ENCODE measurements at places on chromosomes 1 and 21.

GRCh38 chr1:154726896-154727753 lies 119.1 kb upstream of the ADAR start:
- DNase-seq, result no peak

GRCh38 chr1:187763976-187764375 lies 935.2 kb downstream of the PLA2G4A start:
- no peak for DNase-seq

DNA sequence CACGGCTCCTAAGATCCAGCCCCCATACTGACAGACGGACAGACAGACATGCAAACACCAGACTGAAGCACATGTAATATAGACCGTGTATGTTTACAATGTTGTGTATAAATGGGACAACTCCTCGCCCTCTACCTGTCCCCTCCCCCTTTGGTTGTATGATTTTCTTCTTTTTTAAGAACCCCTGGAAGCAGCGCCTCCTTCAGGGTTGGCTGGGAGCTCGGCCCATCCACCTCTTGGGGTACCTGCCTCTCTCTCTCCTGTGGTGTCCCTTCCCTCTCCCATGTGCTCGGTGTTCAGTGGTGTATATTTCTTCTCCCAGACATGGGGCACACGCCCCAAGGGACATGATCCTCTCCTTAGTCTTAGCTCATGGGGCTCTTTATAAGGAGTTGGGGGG lies 23.2 kb downstream of the TMEM53 start:
- no peak for DNase-seq

DNA sequence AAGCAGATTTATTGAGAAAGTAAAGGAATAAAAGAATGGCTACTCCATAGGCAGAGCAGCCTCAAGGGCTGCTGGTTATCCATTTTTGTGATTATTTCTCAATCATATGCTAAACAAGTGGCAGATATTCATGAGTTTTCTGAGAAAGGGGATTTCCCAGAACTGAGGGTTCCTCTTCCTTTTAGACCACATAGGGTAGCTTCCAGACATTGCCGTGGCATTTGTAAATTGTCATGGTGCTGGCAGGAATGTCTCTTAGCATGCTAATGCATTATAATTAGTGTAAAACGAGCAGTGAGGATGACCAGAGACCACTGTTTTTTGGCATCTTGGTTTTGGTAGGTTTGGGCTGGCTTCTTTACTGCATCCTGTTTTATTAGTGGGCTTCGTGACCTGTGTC lies 16.8 kb upstream of the FMN2 start:
- DNase-seq, result no peak

DNA sequence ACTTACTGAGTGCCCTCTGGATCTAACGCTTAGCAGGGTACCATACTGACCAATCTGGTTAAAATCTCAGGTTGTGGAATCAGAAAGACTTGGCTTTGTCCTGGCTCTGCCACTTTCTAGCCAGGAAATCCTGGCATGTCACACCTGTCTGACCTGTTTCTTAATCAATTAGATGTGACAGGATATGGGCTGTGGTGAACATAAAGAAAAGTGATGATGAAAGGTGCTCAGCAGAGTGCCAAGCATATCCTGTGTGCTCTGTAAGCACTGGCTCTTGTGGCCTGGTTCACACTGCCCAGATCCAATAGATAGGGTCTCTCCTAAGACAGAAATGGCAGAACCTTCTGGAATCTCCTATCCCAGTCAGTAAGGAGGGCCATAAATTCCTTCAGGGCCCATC lies 53.9 kb downstream of the PHC2 start:
- DNase-seq, result no peak

DNA sequence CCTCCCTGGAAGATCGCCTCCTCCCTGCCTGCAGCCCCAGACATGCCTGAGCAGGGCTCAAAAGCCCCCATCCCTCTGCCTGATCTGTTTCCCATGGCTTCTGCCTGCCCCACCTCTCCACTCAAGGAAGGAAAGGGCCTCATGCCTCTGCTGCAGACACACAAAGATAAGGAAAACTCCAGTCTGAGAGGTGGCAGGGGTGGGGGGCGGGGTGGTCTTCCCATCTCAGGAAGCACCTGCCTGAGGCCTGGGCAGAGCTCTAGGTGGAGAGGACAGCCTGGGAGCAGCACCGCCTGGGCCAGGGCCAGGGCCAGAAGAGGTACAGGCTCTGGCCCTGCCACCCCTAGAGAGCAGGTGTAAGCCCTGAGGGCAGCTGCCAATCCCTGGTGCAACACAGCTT lies 4.1 kb upstream of the GJB3 start:
- DNase-seq, result no peak

DNA sequence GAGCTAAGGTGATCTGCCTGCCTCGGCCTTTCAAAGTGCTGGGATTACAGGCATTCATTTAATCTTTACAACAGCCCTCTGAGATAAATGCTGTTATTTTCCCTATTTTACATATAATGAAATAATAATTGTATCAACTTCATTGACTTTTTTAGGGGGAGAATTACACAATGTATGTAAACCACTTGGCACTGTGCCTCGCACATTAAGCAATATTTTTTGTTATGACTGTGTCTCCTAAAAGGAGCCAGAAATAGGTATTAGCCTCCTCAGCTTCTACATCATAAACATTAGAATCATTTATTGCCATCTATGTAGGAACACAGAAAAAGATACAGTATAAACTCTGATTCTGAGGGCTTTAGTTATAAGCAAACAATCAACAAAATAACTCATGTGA lies 1.1 kb upstream of the DNAJC28 start:
- DNase-seq, result no peak

DNA sequence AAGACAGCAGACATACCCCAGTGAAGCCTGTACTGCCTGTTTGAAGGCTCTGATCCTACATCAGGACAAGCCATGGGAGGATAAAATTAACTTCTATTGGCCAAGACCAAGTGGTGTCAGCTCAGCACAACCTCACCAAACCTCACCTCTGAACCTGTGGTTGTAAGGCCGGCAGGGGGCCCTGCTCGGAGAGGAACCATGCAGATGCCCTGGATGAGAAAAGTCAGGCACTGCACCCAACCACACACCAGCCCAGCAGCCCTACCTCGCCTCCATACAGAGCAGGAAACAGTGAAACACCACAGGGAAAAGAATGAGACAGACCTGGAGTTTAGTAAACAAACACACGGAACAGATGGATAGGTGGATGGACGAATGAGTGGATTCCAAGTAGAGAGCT lies 70.0 kb upstream of the PAX7 start:
- no peak for DNase-seq

- DNase-seq, result no peak
Measured at GRCh38 chr1:225815526-225816178, 5.7 kb downstream of the EPHX1 start.

DNA sequence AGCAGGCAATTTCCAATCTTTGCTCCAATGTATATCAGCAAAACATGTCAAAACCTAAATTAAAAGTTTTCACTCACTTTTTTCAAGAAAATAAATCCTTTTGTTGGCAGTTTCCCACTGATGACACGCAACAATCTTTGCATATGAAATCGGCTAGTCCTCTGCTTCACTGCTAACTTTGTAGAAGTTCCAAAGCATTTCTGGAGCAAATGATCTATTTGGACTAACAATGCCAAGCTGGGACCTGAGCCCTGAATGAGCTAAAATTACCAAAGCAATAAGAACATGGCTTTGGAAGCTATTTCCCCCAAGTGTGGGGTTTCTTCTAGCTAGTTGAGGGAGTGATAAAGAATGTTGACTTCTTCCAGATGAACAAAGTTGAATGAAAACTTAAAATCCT lies 5.1 kb downstream of the BEND5 start:
- no peak for DNase-seq

DNA sequence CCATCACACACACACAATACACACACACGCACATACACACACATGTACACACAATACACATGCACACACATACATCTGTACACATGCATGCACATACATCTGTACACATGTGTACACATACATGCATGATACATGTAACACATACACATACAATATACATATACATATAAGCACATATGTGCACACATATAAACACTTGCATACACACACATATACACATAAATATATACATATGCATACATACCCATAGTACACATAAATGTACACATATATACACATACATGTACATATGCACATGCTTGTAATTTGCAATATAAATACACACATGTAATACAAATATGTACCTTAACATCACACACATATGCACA lies 282.6 kb upstream of the VAMP3 start:
- DNase-seq, result no peak

DNA sequence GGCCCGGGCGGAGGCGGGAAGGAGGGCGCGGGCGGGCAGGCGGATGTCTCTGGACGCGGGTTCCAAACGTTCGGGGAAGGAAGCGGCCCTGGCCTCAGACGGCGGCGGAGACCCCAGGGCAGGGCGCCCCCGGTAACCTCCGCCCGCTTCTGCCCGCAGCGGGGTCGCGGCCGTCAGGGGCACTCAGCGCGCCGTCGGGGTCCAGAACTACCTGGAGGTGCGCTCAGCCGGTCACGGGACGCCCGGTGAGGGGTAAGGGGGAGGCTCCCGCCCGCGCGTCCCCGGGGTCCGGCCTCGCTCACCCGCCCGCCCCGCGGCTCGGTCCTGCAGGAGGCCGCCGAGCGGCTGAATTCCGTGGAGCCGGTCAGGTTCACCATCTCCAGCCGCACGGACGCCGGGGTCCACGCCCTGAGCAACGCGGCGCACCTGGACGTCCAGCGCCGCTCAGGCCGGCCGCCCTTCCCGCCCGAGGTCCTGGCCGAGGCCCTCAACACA lies 406 bp downstream of the PUSL1 start:
- no peak for DNase-seq

GRCh38 chr1:189211742-189212141 lies 1265.9 kb downstream of the BRINP3 start:
- no peak for DNase-seq

DNA sequence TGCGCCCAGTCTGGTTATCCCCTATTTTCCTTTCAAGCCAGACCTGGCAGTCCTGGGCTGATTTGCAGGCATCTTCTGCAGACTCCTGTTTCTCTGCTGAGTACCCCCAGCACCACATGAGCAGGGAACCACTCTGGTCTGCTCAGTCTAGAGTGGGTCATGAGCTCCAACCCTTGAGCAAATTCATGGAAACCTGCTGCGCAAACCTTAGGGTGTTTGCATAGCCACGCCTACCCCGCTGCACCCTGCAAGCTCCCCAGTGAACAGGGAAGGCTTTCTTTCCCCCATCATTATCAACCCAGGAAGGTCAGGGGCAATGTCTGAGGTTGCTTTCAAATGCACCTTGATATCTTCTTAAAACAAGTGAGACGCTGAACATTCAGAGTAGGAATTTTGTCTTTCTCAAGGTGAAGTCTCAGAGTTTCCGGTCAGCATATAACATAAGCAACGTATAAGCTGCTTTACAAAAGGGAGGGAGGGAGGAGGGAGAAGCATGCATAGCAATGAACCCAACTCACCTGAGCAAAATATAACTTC lies 11.1 kb upstream of the KCNE1 start:
- DNase-seq, result no peak

GRCh38 chr1:173934440-173934839 lies 17.3 kb upstream of the SERPINC1 start:
- DNase-seq, result no peak

DNA sequence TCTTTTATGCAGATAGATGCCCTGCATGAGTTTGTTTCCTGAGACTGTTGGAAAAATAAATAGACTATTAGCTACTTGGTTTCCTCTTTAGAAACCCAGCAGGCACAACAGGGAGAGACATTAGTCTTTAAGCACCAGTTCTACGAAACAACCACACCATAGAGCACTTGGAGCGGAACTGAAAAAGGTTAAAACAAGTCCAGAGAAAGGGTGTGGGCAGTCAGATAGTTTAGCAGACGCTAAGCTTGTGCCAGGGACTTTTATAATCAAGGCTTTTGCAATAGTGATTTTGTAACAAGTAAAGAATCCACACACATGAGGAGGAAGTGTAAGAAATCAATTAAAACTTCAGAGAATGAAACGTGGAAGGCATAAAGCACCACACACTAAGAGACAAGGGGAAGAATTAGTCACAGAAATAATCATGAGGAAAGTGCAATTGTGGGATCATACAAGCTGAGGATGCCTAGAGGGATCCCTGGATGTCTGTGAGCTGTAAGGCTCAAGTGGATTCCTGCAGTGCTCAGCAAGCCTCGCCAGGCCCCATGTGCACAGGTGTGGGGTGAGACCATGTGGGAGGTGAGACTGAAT lies 37.8 kb upstream of the TLR5 start:
- no peak for DNase-seq

- no peak for DNase-seq
Measured at GRCh38 chr1:61844006-61844405, 101.7 kb downstream of the PATJ start.

DNA sequence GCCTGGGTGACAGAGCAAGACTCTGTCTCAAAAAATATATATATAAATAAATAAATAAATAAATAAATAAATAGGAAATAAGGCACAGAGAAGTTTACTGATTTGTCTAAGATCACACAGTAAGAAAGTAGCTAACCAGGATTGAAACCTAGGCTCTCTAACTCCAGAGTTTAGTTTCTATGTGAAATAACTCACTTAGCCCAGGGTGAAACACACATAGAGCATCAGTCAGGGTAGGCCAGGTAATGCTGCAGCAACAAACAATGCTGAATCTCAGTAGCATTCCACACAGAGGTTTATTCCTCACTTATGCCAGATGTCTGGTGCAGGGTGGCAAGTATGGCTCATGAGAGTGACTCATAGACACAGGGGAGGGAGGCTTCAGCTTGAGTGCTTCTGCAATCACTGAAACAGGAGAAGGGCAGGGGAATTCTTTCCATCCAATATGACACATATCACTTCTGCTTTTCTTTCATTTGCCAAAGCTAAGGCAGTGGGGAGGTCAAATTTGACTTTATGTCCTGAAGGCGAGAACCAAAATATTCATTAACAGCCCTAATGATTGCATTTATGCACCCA lies 37.1 kb upstream of the KANK4 start:
- DNase-seq, result no peak

DNA sequence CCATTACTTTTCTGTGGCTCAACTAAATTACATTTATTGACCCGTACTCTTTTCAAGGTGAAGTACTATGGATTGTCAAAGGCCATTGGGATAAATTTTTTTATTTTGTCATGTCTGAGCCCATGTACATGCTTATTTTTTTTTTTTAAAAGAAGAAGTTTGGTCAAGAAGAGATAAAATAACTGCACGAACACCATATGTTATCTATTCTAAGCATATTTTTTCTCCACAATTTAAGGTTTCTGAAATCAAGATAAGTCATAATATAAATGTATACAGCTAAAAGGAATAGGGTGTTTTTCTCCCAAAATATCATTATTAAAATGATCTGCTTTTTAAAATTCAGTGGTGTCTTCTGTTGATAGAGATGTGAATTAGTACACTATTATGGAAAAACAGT lies 35.0 kb upstream of the SH2D1B start:
- no peak for DNase-seq

GRCh38 chr21:41943851-41944250 lies 10.0 kb downstream of the C2CD2 start:
- DNase-seq, result no peak
